GM18507 (cell line): ENCODE measurements at places on chromosomes 12 and 14.

GRCh38 chr14:21647380-21647779 is 6.3 kb upstream of the OR4E2 start:
- DNase-seq, result no peak

DNA sequence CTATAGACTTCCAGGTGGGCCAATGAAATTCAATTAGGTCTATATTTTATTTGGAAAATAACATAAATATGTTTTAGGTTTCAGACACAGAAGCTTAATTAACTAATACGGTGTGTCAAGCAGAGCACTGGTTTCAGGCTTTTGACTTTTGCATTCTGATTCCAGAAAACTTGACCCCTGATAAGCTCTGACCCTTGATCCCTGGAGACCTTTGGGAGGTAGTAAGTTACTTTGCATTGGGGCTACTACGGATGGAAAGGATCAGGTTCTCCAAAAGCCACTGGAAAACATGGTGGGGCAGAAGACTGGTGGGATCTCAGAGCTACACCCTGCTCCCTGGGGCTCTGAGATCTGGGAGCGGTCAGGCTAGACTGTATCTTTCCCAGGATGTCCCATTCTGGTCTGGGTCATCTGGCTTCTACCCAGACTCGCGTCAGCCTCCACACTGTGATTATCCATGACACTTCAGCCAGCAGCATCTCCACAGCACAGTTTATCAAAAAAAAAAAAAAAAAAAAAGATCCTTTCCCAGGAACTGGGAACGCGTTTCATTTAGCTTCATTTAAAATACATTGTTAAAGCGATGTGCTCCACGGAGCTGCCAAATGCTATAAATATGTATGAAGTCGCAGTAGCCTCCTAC is 17.8 kb upstream of the EMP1 start:
- no peak for DNase-seq

GRCh38 chr12:242496-242895 is 20.1 kb downstream of the SLC6A13 start:
- DNase-seq, result no peak

- DNase-seq, result no peak
Measured at GRCh38 chr12:62562846-62563245, 96.2 kb downstream of the MON2 start.
